ENCODE measurements at places on chromosomes 6 and 20. TPM values are rescaled to one million over a fixed set of nuclear protein-coding genes. Genes with fewer than 3 reads are reported as not detected.

DNA sequence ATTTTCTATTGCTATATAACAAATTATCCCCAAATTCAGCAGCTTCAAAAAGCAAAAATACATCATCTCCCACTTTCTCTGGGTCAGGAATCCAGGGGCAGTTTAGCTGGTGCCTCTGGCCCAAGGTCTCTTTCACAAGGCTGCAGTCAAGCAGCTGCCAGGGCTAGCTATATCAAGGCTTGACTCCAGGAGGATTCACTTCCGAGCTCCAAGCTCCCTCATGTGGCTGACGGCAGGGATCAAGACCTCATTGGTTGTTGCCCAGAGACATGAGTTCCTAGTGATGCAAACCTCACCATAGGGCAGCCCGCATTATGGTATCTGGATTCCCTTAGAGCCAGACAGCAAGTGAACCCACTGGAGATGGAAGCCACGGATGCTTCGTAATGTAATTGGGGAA is 1.3 kb upstream of the VNN1 start:
- DNase-seq = peak; percentile 75

Gene POPDC3
- total RNA-seq = 8.2 TPM

Gene MLIP
- not detected for total RNA-seq

DNA sequence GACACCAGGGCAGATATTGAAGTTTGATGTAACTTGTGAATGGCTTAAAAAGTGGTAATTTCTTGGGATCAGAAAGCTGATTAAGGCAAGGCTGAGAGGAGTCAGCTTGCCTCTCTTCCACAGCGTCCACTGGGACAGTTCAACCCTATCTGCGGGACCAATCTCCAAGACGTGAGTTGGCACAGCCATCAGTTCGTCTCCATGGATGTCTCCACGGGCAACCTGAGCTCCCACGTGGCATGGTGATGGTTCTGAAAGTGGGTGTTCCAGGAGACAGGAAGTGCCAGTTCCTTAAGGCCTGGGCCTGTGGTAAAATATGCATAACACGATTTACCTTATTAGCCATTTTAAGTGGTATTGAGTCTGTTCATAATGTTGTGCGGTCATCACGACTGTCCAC is 67.9 kb upstream of the BHLHE23 start:
- DNase-seq = no peak

Gene C6orf163
- total RNA-seq = 2.6 TPM

Gene SCGN
- not detected for total RNA-seq

DNA sequence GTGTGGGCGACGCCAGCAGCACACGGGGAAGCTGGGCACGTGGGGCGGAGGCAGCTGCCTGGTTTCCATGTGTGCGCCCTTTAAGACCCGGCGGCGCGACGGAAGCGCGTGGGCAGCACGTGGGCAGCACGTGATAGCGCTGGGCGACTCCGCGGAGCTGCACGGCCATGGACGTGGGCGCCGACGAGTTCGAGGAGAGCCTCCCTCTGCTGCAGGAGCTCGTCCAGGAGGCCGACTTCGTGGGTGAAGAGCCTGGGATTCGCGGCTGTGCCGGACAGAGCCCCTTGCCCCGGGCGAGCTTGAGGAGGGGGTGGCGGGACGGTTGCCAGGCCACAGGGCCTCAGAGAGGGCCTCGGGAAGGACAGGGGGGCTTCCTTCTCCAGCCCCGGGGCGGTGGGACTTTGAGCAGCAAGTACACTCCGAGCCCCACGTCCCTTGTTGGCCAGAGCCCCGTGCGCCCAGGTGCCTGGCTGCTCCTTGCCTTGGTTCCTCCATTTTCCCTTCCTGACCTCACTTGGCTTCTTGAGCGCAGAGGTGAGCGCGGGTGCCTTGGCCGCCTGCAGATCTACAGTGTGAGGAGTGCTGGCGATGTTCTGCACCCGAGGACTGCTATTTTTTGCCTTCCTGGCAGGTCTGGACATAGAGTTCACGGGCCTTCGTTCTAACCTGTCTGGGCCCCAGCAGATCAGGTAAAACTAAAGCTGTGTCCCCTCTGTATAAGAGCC is at the start of gene PNLDC1:
Gene PNLDC1 (plus strand): TSS at position 136 of the 725 bp plus-strand sequence. CDS start 32 bp downstream, at position 168.
- no peak for DNase-seq

DNA sequence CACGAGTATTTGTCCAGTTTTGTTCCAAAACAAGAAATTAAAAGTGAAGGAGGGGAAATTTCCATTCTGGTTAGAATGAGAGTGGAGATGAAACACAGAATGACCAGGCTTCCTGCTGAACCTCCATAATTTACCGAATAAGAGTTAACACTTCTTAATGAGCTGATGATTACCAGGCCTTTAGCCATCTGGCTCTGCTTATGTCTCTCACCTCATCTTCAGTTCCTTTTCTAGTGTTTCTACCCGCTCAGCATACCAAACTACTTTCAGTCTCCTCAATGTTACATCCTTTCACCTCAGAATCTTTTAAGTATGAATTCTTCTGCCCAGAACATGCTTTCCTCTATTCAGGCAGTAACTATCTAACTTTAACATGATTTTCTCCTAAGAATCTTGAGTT is 209.0 kb upstream of the RSPO3 start:
- DNase-seq = no peak

GRCh38 chr20:32804817-32805216 is 14.9 kb upstream of the MAPRE1 start:
- no peak for DNase-seq

Gene HUS1B
- not detected for total RNA-seq

DNA sequence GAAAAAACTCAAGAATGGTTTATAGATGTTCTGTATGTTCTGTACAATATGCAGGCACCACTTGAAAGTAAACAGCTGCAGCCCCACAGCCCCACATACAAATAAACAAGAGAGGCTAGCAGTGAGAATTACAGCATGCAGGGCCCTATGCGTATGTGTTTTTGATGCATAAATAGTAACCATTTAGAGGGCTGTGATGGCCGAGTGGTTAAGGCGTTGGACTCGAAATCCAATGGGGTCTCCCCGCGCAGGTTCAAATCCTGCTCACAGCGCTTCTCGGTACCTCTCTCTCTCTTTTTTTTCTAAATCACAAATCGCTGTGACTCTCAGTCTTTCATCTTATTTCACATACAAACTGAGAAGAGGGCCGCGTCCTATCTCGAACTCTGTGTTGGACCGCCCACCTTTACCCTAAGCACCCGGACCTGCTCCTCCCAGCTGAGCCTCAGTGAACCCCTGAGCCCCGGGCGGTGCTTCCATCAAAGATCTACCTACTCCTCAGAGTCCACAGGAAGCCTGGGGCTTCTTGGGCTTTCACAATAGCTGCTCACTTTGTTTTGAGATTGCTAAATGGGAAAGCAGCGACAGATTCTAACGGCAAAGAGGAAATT is 37.7 kb upstream of the PRSS16 start:
- DNase-seq = no peak

DNA sequence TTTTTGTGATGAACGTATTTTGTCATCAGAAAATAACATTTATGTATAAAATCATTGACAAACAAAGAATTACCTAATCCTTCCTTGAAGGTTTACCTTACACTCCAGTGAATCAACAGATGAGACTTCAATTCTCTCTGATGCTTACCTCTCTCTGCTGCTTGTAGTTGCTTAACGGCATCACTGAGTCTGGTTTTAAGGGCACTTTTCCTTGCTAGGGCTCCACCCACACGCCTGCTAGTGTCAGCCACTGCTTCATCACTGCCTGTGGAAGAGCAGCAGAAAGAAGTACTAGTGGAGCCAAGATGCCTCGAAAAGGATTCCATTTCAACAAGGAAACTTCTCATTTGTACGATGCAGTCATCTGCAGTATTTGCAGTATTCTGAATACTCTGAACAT is 63.0 kb downstream of the FAM229B start:
- DNase-seq = no peak

GRCh38 chr20:4569092-4569491 is 152.6 kb upstream of the PRND start:
- DNase-seq = no peak

Gene BNIP5
- total RNA-seq = not detected

GRCh38 chr6:84581494-84582259 is 182.7 kb downstream of the TBX18 start:
- no peak for DNase-seq

DNA sequence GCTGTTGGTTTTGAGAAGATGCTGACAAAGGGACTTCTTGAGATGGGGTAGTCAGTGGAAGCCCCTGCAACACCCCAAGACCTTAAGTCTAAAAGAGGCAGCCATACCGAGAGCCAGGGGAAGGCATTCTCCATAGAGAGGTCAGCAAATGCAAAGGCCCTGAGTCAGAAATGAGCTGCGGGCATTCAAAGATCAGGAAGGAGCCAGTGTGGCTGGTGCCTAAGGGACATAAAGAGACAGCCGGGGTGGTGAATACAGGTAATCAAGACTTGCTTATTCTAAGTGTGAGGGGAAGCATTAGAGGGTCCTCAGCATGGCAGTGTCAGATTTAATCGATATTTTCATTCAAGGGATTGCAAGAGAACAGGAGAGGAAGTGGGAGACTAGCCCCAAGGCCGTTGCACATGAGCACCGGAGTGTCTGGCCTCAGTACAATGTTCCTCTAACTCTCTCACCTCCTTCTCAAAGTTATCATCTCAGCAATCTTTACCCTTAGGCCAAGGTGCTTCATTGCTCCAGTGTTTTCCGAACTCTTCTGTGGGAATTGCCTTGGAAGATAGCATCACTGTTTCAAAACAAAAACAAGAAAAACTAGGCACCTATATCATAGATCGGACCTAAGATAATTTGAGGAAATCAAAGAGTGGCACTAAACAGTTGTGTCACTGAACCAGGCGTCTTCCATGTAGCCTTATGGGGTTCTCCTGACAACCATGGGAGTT is 173.2 kb downstream of the DOK5 start:
- DNase-seq = no peak

- no peak for DNase-seq
Observed at GRCh38 chr6:52641388-52641787, 29.5 kb upstream of the TMEM14A start.

Gene HLA-DRB5
- 3.4 TPM for total RNA-seq

GRCh38 chr20:62825986-62826645 is 9.3 kb downstream of the COL9A3 start:
- no peak for DNase-seq

DNA sequence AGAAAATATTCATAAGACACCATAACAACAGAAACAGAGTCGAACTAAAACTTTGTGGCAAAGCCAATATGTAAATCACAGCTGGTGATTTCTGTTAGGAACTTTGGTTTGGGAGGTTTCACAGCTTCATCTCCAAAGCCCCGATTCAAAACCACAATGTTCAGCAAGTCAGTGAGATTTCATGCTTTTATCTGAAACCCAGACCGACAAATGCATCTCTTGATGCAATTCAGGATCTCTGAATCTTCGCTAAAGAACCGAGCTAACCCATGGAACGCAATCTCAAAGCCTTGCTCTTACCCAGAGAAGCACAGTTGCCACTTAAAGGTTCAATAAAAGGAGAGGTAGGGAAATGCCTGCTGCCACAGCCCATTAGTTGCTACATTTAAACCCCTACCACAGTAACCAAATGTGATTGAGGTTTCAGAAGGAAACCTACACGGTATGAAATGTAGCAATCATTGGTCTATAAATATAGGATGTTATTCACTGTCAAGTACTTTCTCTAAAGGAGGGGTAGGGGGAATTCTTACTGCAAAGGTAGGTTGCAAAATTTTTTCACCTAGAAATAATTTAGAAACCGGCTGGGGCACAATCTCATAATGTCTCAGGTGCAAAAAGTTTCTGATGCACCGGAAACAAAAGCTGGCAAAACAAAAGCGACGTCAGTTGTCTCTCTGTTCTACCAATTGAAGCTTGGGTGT is 381.0 kb upstream of the ARID1B start:
- DNase-seq = no peak

Gene LST1
- not detected for total RNA-seq
